ENCODE measurements at places on chromosomes 4 and X.

DNA sequence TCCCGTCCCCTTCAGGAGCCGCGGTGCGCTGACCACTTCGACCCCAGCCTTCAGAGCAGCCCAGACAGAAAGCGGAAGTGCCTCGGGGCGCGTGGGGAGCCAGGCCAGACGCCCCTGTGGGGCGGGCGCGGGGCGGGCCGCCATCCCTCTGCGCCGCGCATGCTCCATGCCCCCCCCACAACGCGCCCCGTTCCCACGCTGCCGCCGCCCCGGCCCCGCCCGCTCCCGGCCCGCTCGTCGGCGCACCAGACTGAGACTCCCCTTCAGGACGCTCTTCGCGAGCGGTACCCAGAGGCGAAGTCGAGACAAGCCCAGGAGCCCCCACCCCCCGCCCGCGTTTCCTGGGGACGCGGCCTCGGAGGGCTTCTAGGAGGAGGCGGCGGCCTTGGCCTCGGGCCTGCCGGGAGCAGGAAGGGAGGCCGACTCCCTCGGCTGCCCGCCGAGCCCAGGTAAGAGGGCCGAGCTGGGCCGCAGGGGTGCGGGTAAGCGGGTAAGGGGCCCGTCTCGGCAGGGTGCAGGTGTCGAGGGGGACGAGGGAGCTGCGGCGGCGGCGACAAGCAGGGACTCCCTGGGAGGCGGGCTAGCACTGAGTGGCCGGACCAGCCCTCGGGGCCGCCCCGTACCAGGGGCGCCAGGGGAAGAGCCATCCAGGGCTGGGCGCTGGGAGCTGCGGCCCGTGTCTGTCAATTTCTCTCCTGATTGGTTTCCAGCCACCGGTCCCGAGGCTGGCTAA, at the start of gene ZFP92:
Gene ZFP92 (plus strand): TSS at position 218 of the 733 bp plus-strand sequence. CDS start 6,851 bp downstream, outside the sequence.
- no peak for DNase-seq

GRCh38 chr4:123495530-123495929, 98.9 kb downstream of the SPRY1 start:
- DNase-seq: no peak

- DNase-seq: no peak
Measured at GRCh38 chrX:107678957-107679740, 50.8 kb downstream of the PRPS1 start.

GRCh38 chrX:110847334-110847733, 51.7 kb upstream of the CHRDL1 start:
- no peak for DNase-seq

DNA sequence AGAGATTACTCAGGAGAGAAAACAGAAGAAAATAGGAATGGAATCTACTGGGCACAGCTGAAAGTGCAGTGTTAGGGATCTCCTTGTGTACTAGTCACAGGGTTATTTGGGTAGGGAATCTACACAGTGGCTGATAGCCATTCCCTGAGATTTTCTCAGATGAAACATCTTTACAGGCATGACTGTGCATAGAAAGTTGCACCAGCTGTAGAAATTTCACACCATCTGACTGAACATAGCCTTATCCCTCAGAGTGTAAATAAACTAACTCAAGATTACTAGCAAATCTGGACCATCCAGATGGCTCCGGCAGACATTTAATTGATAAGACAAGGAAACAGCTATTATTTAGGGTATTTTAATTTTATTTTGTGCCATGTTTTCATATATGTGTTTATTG, 2053.5 kb upstream of the TENM3 start:
- no peak for DNase-seq

DNA sequence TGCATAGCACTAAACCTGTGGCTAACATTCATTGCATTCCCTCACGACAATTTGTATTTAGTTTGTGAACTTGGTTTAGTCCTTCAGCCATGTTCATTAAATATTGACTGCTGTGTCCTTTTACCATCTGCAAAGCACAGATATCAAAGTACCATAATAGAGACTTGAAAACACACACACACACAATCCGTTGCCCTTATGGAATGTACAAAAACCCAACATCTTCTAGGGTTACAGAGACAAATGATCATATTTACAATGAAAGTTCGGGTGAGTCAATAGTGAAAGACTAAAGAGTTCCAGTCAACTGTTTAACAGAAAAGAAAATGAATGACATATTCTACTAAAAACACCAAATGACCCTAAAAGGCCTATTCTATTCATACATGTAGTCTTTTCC, 50.8 kb upstream of the TXK start:
- DNase-seq: no peak

- DNase-seq: no peak
Measured at GRCh38 chr4:125744891-125745364, 430.2 kb downstream of the FAT4 start.

DNA sequence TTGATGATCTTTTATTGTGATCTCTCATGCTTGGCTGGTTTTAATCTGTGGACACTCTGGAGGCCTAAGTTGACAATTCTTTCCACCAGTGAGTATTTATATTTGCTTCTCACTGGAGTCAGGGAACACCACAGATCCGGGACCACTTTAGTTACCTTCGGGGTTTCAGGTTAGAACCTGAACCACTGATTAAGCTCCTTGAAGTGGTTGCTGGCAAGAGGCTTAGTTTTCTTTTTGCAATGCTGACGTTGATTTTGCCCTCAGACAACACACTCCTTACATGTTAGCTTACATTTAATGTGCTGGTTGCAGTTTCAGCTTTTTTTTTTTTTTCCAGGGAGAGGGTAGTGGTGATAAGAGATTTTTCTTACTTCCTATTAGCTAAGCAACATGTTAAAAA, 10.5 kb upstream of the ZNF330 start:
- no peak for DNase-seq

GRCh38 chr4:145066063-145066501, 31.9 kb downstream of the ANAPC10 start:
- DNase-seq: no peak

DNA sequence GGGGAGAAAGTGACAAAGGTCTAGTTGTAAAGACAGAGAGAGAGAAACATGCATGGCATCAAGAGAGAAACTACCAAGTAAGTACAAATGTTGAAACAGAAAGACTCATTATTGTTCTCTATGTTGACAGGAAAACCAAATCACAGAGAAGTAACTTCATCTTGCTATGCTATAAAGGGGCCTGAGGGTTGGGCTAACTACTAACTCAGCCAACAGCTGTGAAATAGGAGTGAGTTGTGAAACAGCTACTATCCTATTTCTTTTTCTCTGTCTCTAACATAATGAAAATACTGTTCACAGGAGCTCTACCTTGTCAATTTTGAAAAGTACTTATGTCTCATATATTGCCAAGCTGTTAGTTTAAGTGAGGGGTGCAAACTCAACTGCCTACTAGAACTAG, 65.0 kb downstream of the MTMR8 start:
- no peak for DNase-seq

- DNase-seq: no peak
Measured at GRCh38 chr4:141391293-141391692, 170.6 kb downstream of the ZNF330 start.

- peak; percentile 55 for DNase-seq
Measured at GRCh38 chrX:437661-438390, 51.1 kb upstream of the PPP2R3B start.

- DNase-seq: no peak
Measured at GRCh38 chr4:75429208-75429607, 85.0 kb downstream of the RCHY1 start.

- DNase-seq: no peak
Measured at GRCh38 chr4:155805016-155805415, 46.2 kb downstream of the GUCY1B1 start.

- no peak for DNase-seq
Measured at GRCh38 chrX:40106676-40107290, 9.0 kb upstream of the BCOR start.

DNA sequence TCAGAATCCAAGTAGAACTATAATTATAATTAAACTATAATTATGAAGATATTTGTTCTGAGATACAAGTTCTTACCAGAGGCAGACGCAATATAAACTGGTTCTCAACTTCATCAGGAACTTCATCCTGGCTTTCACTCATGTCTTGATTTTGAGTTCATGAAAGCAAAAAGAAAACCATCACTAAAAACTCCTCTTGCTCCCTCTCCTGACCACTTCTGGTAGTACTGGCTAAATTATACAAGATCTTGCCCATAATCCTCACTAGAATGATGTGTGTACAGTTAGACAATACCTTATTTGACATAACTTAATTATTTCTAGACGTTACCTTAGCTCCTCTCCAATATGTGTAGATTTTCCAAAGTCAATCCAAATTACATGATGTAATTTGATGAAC, 3.7 kb downstream of the TAF7L start:
- no peak for DNase-seq

- no peak for DNase-seq
Measured at GRCh38 chr4:73520821-73521220, 39.3 kb downstream of the AFM start.

GRCh38 chr4:27685947-27686346, 825.3 kb downstream of the STIM2 start:
- DNase-seq: no peak

GRCh38 chrX:46569621-46570020, 3.9 kb upstream of the CHST7 start:
- DNase-seq: no peak

GRCh38 chr4:26207631-26208030, 113.2 kb upstream of the RBPJ start:
- no peak for DNase-seq

- no peak for DNase-seq
Measured at GRCh38 chrX:107728371-107729099, 47.1 kb downstream of the TSC22D3 start.

DNA sequence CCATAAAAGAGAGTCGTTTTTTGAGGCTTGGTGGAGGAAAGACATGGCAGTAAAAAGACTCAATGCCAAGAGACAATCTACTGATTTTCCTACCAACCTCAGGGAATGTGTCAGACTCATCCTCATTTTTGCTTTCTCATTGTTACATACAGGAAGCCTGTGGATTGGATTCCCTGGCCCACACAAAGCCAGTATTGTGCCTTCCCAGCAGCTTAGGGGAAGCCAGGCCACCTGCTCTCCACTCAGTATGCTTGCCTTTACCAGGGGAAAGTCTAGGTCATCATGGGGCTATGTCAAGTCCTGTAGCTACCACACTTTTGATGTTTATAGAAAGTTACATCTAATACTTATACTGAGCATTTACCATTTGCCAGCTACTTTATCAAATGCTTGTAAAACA, 11.0 kb downstream of the BMX start:
- DNase-seq: no peak

DNA sequence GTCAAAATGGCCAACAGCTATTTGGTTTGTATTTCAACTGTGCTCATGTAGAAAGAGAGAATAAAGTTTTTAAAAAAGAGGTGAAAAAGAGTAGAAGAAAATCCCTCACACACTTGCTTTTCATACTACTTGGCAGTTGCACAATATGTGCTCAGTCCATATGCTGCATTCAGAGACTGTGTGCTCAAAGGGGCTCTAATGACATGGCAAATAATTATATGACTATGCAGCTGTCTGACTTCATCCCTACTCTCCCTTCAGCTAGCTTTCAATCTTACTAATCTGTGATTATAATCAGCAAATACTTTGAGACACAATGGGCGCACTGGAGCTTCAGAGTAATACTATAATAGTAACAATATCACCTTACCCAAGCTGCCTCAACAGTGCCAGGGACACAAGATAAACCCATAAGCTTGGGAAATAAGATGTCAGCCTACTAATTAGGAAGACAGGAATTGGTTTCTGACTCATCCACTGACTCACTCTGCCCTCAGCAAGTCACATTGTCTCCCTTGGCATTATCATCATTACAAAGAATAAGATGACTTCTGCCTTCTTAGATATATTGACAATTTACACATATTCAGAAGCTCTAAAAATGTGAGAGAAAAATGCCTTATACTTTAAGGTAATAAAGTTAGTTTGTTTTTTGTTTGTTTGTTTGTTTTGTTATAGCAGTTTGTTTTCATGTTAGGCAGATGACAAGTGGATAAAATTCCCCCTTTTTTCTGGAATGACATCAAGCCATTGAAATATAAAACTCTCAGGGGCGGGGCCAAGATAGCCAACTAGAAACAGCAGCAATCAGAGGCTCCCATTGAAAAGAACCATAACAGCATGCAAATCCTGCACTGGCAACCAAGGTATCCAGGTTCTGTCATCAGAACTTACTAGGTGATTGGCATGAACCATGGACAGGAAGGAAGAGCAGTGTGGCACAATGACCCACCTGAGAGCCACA, 311.6 kb downstream of the FAM133A start:
- DNase-seq: no peak

DNA sequence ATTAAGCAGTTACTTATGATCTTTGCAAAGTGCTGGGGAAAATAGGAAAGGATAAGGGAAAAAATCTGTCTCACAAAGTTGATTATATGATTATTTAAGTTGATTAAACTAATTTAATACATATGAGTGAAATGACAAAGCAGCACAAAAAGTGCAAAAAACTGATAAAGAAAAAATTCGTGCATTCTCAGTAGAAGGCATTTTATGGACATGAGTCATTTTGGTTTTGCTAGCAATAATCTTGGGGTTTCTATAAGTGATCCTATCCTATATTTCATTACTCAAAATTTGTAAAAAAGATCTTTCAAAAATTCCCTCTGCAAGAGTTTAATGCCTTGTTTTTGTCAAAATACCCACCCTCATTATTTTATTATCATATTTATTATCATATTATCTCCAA, 224.2 kb upstream of the ANXA10 start:
- no peak for DNase-seq

DNA sequence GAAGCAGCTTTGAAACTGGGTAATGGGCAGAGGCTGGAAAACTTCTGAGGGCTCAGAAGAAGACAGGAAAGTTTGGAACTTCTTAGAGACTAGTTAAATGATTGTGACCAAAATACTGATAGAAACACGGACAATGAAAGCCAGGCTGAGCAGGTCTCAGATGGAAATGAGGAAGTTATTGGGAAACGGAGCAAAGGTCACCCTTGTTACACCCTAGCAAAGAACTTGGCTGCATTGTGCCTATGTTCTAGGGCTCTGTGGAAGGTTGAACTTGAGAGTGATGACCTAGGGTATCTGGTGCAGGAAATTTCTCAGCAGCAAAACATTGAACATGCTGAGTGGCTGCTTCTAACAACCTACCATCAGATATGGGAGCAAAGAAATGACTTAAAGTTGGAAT, 50.8 kb upstream of the FBXW7 start:
- DNase-seq: no peak

GRCh38 chr4:2359591-2360395, 58.7 kb downstream of the ZFYVE28 start:
- no peak for DNase-seq

GRCh38 chrX:14546190-14546589, 16.9 kb downstream of the GLRA2 start:
- DNase-seq: no peak

- DNase-seq: no peak
Measured at GRCh38 chr4:69096111-69096656, at the start of gene UGT2B7. UGT2B7 (plus strand) TSS chr4:69096474; CDS start chr4:69096521, 47 bp downstream.

DNA sequence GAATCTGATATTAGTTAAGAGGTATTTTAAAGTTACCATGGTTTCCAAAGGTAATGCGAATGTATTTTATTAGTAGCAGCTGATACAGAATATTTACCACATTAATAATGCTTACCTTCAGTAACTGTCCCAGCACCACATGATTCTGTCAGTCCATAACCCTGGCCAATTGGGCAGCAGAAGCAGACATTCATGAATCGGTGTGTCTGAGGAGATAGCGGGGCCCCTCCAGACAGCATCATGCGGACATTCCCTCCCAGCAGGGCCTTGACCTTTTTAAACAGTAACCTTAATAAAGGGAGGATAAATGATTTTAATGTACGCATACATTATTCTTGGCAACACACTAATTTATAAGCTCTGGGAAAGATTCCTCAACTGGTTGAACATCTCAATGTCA, 43.0 kb upstream of the KCNE5 start:
- DNase-seq: no peak

- DNase-seq: peak; percentile 68
Measured at GRCh38 chr4:2261110-2261852, 628 bp downstream of the MXD4 start.

- no peak for DNase-seq
Measured at GRCh38 chrX:54048412-54048811, 4.1 kb upstream of the PHF8 start.

All from left forelimb (tissue), 1 donor.